Activated gamma-delta T cell treated with Interleukin-2 at 50 U/mL for 16 hours (primary cell): ENCODE measurements at places on chromosomes 3 and 15.

- no peak for DNase-seq
Measured at GRCh38 chr3:124700880-124701684, 29.2 kb upstream of the UMPS start.

- DNase-seq = no peak
Measured at GRCh38 chr3:195224156-195224979, 46.6 kb downstream of the XXYLT1 start.

DNA sequence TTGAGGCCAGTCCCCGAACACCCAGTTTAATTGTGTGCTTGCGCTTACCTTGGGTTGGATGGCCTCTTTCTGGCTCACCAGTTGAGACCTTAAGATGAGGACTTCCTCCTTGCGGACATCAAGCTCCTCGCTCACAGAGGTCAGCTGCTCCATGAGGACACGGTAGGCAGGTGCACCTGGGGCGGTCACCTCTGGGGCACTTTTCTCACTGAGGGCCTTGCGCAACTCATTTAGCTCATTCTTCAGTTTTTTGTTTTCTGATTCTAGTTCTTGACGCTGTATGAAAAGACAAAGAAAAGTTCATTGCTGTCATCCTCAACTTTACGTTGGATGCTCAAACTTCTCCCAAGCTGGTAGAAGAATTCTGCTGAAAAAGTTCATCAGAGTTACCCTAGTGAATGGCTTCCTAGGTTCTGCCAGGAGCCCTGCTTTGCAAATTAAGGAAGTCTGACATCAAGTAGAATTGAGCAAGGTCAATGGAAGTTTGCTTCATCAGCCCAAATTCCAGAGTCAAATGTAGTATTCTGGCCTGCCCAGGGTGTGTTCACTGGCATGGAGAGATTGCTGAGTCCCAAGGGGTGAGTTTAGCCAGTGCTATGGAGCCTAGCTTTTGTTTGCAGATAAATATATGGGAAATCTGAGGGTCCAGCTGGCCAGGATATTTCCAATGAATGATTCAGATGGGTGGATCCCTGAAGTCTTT is 55.8 kb upstream of the MYO5C start:
- no peak for DNase-seq

GRCh38 chr15:80456517-80457492 is 52.6 kb downstream of the ARNT2 start:
- DNase-seq = no peak

DNA sequence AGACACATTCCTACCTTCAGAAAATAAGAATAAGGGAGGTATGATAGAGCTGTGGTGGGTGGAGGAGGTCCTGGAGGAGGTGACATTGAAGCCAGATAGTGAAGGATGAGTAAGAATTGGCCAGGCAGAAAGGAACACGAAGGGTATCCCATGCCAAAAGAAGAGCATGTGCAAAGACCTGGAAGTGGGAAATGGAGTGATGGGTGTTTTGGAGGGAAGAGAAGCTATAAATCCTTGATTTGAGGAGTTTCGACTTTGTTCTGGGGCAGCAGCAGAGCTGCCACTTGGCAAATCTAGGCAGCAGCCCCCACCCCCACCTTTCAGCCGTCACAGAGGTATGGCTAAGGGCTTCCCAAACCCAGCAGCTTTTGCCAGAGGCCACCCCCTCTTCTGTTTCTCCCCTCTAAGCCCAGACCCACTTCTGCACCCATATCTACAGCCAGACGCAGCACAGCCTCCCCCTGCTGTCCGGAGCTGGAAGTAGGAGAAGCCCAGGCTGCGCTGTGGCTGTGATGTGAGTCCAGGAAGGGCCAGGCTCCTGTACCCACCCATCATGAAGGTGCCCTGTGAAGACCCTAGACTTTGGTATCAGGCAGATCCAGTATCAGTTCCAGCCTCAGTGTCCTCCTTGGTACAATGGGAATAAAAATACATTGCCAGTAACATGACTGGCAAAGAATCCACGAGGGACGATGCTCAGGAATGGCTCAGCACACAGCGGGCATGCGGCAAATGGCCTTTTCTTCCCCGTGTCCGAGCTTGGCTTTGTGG is 188.7 kb upstream of the LINGO1 start:
- DNase-seq = no peak

GRCh38 chr3:49668861-49669260 is 5.3 kb upstream of the APEH start:
- DNase-seq = no peak
